GM12892 (cell line): ENCODE measurements at places on chromosomes 7 and 10.

GRCh38 chr10:88234297-88234696, 348.8 kb downstream of the RNLS start:
- no peak for DNase-seq

GRCh38 chr7:13321316-13321715, 633.9 kb downstream of the ARL4A start:
- DNase-seq: no peak

GRCh38 chr7:115635376-115635775, 395.2 kb downstream of the TFEC start:
- no peak for DNase-seq

GRCh38 chr7:34011017-34011695, 105.8 kb downstream of the BMPER start:
- no peak for DNase-seq

GRCh38 chr10:123913688-123914268, 22.2 kb upstream of the CPXM2 start:
- DNase-seq: no peak

- no peak for DNase-seq
These were observed 31.1 kb upstream of the USP6NL start for GRCh38 chr10:11642566-11642965.

DNA sequence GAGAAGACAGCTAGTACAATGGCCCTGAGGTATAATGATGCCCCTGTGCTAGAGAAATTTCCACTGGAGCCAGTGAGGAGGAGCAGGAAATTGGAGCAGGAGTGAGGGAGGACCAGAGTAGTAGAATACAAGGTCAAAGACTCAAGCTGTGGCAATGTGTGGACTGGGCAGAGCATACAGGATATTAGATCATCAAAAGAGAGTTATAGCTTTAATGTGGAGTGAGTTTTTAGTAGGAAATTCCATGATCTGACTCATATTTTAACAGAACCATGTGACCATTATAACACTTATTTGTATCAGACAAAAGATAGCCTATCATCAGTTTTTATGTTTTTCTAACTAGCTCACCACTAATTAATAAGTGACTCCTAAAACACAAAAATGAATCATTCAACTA, 154.1 kb downstream of the DGKB start:
- DNase-seq: no peak

DNA sequence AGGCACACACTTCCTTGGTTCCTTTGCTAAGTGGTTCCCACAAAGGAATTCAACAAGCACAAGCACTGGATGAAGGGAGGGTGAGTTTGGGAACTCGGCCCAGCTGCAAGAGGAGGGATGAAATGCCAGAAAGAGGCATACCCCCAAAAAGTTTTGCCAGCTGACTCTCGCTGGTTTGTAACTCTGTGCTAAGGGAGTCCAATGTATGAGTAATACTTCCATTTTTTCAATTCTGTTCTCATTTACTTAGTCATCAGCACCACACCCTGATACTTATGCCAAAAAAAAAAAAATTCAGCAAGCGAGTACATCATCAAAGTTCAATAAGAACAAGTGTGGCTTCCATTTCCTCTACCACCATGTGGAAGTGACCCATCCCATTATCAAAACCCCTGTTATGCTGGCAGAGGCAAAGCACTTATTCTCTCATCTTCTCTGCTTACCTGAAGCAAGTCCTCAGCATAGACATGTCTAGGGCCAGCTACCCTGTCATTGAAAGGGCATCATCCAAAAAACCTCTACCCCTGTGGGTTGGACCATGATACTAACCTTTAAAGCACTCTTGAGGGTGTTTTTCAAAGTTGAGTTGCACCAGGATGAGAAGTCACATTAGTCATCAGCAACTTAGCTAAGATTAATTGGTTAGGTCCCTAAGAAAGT, 6.9 kb upstream of the HYCC1 start:
- DNase-seq: no peak

DNA sequence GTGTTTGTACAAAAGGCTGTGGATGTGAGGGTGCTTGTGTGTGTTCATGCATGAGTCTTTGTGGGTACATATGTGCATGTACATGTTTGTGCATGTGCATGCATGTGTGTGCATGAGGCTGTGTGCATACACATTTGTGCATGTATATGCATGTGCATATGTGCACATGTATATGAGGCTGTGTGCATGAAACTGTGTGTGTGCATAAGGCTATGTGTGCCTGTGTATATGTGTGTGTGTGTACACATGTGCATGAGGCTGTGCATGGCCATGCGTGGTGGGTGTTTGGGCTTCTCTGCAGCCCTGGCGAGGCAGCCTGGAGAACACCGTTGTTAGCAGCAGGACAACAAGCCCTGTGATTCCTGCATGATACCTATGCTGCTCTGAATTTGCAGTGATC, 207.7 kb upstream of the ADCY1 start:
- no peak for DNase-seq
